Kidney epithelial cell (primary cell): ENCODE measurements at places on chromosomes 7 and 10. TPM values are rescaled to one million over a fixed set of nuclear protein-coding genes. Genes with fewer than 3 reads are reported as not detected.

The CLCN1 gene
- total RNA-seq, result not detected in 2 replicates

DNA sequence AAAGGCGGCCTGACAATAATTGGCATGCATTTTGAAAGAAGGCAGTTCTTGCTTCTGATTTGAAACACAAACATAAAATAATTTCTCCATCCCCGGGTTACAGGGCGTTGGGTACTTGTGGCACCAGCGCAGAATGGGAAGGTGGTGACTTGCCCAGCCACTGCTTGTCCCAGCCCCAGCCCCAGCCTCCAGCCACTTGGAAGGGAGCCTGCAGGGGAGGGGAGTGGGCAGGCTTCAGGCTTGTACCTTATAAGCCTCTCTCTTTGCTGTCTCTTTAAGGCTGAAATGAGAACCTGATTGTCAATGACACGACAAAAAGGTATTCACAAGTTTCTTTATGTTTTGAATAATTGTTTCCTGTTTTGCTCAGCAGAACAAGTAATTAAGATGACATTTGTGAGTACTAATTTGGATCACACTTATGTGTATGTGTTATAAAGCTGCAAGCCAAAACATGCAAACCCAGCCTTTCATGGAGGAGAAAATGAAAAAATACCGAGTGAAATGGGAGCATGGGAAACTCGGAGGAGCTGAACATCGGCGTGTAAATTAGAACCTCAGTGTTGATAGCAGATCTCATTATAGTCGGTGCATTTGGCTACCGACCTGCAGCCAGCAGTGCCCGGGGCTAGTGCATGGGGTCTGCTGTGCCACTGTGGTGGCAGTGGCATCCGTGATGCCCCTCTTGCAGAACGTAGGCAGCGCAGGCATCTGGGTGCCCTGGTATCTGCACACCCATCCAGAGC lies 129.9 kb downstream of the EBF3 start:
- no peak for DNase-seq

DNA sequence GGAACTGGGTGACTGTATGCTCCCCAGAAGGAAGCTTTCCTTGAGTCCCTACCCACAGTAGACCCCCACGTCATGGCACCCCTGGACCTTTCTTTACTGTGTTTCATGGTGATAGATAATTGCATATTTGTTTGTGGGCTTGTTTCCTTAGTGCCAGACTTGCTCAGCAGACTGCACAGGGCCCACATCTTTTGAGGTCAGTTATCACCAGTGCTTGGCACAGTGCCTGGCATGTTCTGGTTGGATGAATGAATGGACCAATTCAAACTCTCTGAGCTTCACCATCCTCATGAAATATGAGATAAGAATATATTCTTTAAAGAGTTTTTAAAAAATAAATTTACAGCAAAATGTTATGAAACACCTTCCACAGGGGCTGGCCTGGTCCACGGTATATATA lies 78.4 kb upstream of the EMX2 start:
- no peak for DNase-seq

DNA sequence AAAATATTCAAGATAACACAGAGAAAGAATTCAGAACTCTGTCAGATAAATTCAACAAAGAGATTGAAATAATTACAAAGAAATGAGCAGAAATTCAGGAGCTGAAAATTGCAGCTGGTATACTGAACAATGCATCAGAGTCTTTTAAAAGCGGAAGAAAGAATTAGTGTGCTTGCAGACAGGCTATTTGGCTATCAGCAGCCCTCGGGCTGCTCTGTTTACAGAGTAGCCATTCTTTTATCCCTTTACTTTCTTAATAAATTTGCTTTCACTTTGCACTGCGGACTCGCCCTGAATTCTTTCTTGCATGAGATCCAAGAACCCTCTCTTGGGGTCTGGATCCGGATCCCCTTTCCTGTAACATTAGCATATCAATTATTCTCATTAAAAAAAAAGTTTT lies 1040.0 kb downstream of the SORCS3 start:
- DNase-seq, result no peak
